Stimulated activated CD4-positive, alpha-beta T cell treated with anti-CD3 and anti-CD28 coated beads, Interleukin-2, amount 100 ng/mL, for 48 hours (primary cell): ENCODE measurements at places on chromosomes 7 and 10.
A peak's percentile ranks its signal among the peaks of the same experiment; 100 is the strongest.

- DNase-seq: no peak
These were observed 7.9 kb upstream of the HOXA2 start for GRCh38 chr7:27110186-27111031.

- DNase-seq: no peak
These were observed 20.6 kb downstream of the WIPF3 start for GRCh38 chr7:29826904-29827303.

DNA sequence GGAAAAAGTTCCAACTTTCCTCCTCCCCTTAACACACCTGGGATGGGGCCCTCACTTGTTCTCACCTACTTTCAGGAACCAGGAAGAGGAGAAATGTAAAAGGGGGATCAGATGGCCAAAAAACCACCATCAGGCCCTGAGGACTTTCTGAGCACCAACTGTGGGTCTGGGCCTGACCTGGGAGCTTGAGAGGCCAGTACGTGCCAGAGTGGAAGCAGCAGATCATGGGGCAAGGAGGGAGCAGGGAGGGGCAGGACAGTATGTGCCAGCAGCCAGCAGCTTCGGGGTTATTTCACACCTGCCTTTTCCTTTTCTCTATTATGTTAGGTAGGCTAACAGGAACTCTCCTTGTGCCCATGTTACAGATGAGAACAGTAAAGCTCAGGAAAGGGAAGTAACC lies 118.8 kb upstream of the UNC5B start:
- no peak for DNase-seq

DNA sequence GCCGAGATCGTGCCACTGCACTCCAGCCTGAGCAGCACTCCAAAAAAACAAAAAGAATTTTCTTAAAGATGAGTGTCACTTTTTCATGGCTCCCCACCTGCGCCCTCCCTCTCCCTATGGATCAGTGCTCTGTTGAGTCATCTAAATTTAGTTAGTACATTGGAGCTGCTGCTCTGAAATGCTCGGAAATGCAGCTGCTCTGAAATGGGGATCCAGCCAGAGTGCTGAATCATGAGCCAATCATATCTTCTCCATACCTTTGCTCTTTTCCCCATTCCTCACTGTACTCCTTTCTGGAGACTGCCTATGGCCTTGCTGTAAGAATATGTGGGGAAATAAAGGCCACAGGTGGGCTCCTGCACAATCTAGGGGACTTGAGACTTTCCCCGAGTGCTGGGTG lies 188.8 kb downstream of the ZNF438 start:
- DNase-seq: no peak

DNA sequence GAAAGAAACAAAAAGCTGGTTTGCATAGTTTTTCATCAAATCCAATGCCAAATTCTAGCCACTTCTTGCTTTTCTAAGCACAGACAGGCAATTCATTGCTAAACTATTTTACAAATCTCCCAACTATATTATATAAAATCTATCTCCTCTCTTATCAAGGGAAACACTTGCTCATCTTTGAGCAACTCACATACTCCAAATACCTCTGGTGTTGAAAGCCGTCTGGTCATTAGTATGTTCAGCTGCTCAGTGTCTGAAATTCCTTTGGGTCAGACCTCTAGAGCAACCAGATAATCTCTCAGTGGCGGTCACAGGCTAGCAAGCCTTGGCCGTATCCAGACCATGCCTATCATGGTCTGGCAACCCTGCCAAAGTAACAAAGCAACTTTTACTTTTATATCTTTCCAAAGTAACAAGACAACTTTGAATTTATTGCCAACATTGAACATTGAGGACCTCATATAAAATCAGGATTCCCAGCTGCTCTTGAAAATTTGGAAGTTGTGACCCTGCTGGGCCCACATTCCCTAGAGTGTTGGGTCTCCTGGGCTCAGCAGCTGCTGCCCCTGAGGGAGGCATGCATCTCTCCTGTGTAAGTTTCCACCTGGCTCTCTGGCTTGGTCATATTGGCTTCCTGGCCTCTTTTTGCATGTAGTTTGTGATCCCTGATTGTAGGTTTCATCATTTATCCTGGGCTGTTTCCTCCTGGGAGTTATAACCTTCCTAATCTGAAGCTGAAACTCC lies 56.8 kb upstream of the LANCL2 start:
- DNase-seq: no peak

GRCh38 chr10:7192831-7193361 lies 217.9 kb downstream of the SFMBT2 start:
- peak; percentile 14 for DNase-seq

- no peak for DNase-seq
These were observed 118.0 kb upstream of the RHOBTB1 start for GRCh38 chr10:61061923-61062504.

- no peak for DNase-seq
These were observed 119.4 kb downstream of the CDK6 start for GRCh38 chr7:92716825-92717580.

DNA sequence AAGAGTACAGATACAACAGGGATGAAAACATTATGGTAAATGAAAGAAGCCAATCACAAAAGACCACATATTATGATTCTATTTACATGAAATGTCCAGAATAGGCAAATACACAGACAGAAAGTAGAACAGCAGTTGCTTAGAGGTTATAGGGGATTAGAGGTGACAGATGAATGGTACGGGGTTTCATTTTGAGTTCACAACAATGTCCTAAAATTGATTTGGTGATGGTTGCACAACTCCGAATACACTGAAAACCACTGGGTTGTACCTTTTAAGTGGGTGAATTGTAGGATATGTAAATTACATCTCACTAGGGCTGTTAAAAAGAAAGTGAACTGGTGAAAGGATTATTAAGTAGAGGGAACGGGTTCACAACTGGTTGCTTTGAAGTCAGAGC lies 76.3 kb upstream of the MRLN start:
- no peak for DNase-seq

GRCh38 chr7:70645876-70646351 lies 486.0 kb upstream of the GALNT17 start:
- DNase-seq: no peak
